Renal pelvis (tissue), 12 donors: ENCODE measurements at places on chromosomes 6 and 20. TPM values are rescaled to one million over a fixed set of nuclear protein-coding genes. Genes with fewer than 3 reads are reported as not detected.

The ZC3H12D gene
- polyA plus RNA-seq = 0.29 TPM

The HFE gene
- 9.4 TPM for polyA plus RNA-seq

The BTNL2 gene
- 1.4 TPM for polyA plus RNA-seq

The CGA gene
- polyA plus RNA-seq = not detected

The CLVS2 gene
- polyA plus RNA-seq = 0.30 TPM

The DUSP15 gene
- polyA plus RNA-seq = 23.0 TPM

The ADAM33 gene
- polyA plus RNA-seq = 6.3 TPM

DNA sequence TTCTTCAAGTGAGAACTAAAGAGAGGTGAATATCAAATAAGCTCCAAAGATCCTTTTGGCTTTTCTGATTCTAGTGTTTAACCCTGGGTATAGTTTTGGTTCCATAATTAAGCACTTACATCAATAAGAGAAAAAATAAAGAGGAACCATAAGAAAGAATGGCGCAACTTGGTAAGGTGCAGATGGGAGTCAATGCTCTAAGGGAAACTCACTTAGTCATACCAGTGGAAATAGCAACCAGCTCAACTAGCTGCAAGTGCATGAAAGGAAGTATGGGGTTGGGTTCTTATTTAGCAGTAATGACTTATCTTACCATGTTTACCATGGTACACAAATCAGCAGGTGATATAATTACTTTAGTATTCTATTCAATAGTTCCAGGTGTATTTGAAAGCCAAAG is 296.5 kb upstream of the RUNX2 start:
- no peak for DNase-seq
